ENCODE measurements at places on chromosomes 4 and X.

GRCh38 chr4:153393397-153393796, 48.9 kb downstream of the MND1 start:
- DNase-seq, result no peak

GRCh38 chr4:53195815-53196661, 169.8 kb downstream of the SCFD2 start:
- no peak for DNase-seq

GRCh38 chrX:36007207-36007606, 87.7 kb downstream of the CFAP47 start:
- no peak for DNase-seq

DNA sequence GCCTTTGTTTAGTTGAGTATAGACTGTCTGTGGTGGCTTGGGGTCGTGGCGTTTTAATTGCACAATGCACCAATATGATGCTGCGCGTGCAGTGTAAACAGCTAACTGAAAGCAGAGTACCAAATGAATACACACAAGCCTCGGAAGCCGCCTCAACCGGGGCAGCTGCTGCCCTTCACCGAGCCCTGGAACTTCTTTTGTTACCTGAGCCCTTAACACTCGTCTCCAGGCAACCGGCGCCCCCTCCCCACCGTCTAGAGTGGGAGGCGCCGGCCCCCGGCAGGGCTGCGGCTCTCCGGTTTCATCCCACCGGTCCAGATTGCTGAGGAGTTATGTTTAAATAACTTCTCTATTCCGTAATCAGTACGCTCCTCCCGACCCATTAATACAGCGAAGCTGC, 173.2 kb upstream of the TBL1X start:
- peak; percentile 94 for DNase-seq
